ENCODE measurements at places on chromosomes 7 and 10.

GRCh38 chr10:97329766-97330165 is 4.8 kb downstream of the FRAT2 start:
- no peak for DNase-seq

DNA sequence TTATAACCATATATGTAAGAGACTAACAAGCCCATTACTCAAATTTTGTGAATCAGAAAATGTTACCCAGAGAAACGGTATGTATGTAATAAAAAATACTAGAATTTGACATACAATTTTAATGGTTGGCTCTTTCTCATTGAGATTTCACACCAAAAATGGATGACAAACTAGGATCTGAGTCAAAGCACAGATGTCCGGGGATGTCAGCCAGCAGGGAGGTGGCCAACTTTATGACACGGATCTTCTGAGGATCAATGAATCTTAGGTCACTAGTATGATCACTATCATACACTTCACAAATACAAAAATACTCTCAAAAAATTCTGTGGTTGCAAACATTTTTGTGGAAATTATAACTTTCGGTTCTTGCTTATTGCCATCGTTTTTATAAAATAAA is 173.5 kb upstream of the NFE2L3 start:
- no peak for DNase-seq

DNA sequence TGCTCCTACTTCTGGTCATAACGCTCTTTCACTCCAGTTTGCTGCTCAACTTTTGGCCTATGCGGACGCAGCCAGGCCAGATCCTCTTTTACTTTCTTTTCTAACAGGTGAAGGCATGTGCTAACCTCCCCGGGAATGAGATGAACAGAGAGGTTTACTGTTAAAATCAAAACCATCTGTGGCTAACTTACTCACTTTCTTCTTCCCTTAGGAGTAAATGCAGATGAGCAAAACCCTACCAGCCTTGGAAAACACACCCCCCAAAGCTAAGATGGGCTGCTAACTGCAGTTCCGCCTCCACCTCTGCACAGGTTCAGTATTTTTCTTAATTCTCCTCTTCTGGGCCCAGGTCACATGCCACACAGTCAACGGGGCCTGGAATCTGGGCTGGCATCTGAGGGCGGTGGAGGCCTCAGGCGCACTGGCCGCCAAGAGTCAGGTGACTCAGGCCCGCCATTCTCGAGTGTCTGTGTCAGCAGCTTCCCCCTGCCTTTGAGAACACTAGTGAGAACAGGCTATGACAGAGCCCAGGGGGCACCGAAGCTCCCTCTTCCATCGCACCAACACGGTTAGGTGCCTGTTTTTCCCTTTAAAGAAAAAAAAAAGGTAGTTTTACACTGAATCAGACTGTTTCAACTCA is 11.1 kb downstream of the FAM53B start:
- no peak for DNase-seq

GRCh38 chr10:21452203-21452602 is 73.3 kb downstream of the SKIDA1 start:
- no peak for DNase-seq

Data from HEK293T (cell line).